ENCODE measurements at places on chromosomes 7 and 10. TPM values are rescaled to one million over a fixed set of nuclear protein-coding genes. Genes with fewer than 3 reads are reported as not detected.

DNA sequence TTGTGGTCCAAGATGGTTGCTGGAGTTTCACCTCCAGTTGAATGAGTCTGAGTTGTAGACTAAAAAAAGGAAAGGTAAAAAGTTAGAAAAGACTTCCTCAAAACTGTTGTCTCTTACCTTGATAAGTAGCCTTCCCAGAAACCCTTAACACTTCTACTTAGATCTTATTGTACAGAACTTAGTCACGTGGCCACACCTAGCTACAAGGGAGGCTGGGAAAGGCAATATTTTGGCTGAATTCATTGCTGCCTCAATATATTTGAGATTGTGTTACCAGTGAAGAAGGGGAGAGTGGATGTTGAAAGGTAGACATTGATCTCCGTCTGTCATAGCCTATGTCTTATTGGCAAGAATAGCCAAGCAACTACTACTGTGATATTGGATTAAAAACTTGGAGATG, 35.5 kb upstream of the VDAC2 start:
- H3K27ac ChIP-seq = no peak overlapping the region
- H3K27me3 ChIP-seq = no peaks in the 10 kb centered on the region
- DNase-seq = no peak
- no peak overlapping the region for H3K4me3 ChIP-seq
- no peaks in the 10 kb centered on the region for H3K36me3 ChIP-seq
- no peaks in the 10 kb centered on the region for H3K4me1 ChIP-seq

Gene GPAM
- total RNA-seq = 4.3 TPM

GRCh38 chr10:117647306-117647705, 104.8 kb downstream of the EMX2 start:
- no peak overlapping the region for H3K4me3 ChIP-seq
- no peaks in the 10 kb centered on the region for H3K4me1 ChIP-seq
- H3K27me3 ChIP-seq = no peaks in the 10 kb centered on the region
- no peaks in the 10 kb centered on the region for H3K36me3 ChIP-seq

Gene CCL24
- not detected for total RNA-seq

Gene ELOVL3
- total RNA-seq = not detected

Gene ZNF239
- total RNA-seq = 1.9 TPM

Gene ASL
- 24.2 TPM for total RNA-seq

GRCh38 chr7:27515933-27516332, 146.8 kb downstream of the HIBADH start:
- no peak overlapping the region for H3K4me3 ChIP-seq
- no peak for DNase-seq
- H3K27me3 ChIP-seq = no peaks in the 10 kb centered on the region
- no peak overlapping the region for H3K27ac ChIP-seq
- H3K36me3 ChIP-seq = no peaks in the 10 kb centered on the region

Measured in naive thymus-derived CD4-positive, alpha-beta T cell (primary cell).